H4 (cell line): ENCODE measurements at places on chromosomes 2 and 18. TPM values are rescaled to one million over a fixed set of nuclear protein-coding genes. Genes with fewer than 3 reads are reported as not detected.

TEX44 gene
- total RNA-seq, result not detected in 2 replicates

DNA sequence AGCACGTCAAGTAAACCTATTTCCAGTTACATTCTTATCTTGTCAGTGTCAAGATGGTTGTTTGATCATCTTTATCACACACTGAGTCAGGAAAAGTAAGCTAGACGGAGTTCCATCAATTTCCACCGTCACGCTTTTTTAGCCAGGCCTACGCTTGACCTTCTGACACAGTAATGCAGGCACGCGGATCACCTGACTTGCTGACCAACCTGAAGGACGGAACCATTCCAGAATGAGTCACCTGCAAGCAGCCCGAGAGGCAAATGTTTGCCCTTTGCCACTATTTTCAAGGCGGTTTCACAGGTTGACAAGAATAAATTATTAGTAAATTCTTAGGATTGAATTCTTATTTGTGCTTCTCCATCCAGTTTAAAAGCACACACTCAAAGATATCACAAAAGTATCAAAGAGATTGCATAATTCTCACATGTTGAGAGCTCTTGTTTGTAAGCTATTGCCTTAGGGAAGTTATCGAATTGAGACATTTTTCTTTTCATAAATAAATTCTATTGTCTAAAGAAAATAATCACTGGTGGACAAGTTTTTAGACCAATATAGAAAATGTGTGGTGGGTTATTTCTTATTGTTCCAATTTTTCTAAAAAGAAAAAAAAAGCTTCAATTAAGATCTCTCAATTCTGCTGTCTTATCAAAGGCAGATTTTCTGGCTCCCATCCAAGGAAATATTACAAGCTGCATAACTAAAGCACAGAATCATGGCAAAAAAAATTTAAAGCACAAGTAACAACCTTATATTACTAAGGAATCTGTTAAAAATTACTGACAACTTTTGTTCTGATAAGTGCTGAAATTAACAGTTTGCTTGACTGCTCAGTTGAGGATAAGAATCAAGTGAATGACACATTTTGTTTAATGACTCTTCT, 31.9 kb downstream of the UXS1 start:
- no peak for DNase-seq

DNA sequence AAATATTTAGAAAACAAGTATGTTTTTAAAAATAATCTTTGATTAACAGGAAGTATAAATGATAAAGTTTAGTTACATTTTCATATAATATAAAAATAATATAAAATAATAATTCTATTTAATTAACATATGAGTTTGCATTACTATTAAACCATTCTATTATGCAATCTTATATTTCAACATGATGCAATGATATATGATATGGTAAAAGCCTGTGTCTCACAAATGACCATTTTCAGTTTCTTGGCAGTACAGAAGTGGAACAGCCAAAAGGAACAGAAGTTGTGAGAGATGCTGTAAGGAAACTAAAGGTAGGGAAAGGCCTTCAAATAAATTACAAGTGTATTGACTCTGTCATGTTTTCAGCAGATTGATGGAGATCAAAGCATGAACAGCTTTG, 230.8 kb downstream of the GULP1 start:
- DNase-seq, result no peak

- DNase-seq, result no peak
These were observed 15.9 kb downstream of the RTP5 start for GRCh38 chr2:241885291-241885945.

GRCh38 chr2:127007652-127008051, 99.3 kb downstream of the BIN1 start:
- DNase-seq, result no peak

DNA sequence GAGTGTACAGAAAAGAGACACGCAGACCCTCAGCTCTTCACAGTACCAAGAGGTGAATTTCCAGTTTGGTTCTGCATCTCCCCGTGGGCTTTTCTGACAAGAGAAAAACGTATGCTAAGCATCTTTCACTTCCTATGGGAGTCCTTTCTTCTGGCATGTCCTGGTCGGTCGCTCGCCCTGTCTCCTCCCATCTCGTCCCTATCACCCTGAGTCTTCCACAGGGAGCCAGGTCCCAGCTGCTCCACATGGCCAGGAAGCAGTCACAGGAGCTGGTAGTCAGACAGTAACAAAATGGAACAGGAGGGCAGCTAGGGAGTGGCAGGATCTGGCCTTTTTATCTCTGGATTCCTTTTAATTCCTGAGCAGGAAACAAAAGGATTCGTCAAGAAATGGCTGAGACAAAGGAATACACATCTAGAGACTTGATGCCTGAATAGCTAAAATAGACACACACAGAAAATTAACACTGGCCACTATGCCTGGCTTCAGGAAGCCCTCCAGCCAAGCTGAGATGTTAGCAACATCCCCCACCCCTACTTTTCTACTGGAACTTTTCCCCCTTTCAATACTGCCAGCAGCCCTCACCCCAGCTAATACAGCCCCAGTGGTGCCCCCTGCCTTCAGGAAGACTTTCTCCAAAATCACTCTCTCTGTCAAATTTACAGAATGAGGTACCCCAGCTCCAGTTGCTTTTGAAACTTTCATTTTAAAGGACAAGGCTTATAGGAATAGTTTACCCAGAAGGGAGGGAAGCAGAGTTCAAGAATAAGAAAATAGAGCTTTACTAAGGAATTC, 136.1 kb downstream of the DNER start:
- DNase-seq, result no peak
